Activated CD4-positive, alpha-beta T cell treated with anti-CD3 and anti-CD28 coated beads, Interleukin-2, amount 10 ng/mL, durations not matched to agents 24 days and 14 days (primary cell): ENCODE measurements at places on chromosomes 16 and 17. TPM values are rescaled to one million over a fixed set of nuclear protein-coding genes. Genes with fewer than 3 reads are reported as not detected.

DNA sequence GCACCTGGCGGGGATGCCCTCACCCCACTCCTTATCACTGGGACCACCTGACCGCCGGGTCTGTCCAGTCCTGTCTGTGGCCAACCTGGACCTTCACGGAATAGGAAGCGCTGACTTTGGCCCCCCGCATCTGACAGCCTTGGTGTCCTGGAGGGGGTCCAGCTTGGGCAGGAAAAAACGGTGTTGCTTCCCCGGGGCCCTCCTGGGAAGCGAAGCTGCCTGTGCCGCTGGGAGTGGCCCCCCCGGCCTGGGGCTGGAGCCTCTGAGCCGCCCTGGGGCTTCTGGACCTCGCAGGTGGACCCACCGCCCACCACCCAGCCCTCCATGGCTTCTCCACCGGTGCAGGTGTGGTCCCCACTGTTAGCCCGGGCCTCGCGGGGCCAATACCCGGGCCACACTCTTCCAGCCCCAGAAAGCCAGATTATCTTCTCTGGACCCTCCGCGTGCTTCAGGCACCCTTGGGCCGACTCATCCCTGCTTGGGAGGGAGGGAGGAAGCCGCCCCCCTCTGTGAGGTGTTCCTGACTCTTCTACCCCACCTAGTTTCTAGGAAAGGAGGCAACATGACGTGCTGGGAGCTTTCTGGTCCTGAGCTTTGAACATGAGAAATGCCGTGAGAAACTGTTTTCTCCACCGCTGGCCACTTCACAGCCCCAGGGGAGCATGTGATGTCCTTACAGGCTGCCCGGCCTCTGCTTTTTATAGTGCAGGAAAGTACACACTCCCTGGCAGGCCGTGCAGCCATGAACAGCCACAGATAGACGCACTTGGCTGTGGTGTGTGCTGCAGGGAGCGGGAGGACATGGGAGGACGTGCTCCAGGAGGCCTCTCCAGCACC, 1.1 kb downstream of the C1QTNF1 start:
- no peak for DNase-seq

DHRS7C gene
- total RNA-seq: not detected in 2 replicates

DNA sequence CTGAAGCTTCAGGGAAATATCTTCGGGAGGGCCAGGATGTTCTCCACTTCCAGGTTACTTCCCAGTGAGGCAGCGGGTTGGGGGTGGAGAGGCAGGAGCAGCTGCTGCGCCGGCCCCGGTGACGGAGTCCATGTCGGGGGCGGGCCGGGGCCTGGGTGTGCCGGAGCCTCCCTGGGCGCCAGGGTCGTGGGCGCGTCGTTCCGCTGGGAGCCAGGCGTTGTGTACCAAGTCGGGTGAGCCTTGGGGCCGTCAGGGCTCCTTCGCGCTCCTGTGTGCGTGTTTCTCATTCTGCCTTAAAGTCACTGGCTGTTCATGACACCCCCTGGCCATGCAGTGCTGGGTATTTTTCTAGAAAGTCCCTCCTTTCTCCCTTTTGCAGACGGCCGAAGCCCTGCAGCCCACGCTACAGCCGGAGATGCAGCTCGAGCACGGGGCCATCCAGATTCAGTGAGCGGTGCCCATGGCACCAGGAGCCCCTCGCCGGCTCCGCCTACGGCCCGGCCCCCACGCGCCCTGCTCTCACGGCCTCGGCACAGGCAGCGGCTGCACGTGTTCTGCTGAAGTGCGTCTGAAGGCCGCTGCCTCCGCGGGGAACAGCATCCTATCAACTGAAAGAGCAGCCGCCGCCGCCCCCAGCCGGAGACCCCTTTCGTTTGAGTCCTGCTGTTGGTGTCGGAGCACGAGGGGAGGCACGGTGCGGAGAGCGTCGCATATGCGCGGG, 125.1 kb downstream of the BANP start:
- no peak for DNase-seq

SPNS2 gene
- total RNA-seq: 0.17 and 0.28 TPM in 2 replicates

MMP15 gene
- 0.89 and 1.1 TPM in 2 replicates for total RNA-seq

GRCh38 chr17:263271-263670, 81.8 kb upstream of the DOC2B start:
- DNase-seq: no peak

DNA sequence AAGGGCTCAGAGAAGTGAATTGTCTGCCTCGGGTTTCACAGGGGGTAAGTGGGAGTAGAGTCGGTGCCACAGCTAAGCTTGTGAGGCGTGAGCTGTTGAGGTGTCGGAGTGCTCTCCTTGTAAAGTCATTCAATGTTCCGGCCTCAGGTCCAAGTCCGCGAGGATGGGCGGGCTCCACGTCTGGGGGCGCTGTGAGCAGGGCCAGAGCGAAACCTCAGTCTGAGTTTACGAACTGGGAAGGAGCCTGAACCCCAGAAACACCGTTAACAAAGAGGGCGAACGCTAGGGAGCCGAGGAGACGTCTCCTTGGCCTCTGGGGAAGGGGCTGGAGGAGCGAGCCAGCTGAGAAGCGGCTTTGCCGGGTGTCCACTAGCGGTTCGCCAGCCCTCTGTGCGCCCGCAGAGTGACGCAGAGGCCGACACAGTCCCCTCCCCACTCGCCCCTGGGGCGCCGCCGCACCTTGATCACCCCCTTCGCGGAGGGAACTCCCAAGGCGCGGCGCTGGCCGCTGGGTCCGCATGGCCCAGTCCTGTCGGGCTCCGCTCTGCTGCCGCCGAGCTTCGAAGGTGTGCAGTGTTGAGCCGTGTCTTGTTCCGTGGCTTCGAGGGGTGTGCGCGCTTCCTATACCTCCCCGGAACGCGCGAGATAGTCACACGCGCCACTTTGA, 4.9 kb downstream of the IRX3 start:
- DNase-seq: no peak

DNA sequence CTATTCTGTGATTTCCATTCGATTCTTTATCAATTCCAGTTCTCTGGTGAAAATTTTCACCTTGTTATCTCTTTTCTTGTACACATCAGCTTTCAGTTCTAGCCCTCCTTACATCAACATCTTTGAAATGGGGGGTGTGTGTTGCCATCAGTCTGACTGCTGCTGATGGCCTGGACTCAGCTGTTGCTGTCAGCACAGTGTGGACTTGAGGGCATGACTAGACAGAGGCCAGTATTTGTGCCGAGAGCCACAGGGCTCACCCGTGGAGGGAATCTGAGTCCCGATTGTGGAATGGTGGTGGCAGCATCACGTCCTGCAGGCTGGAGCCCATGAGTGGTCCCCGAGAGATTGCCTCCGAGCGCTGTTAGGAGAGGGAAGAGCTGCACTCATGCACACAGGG, 114.2 kb downstream of the RPTOR start:
- no peak for DNase-seq

DNA sequence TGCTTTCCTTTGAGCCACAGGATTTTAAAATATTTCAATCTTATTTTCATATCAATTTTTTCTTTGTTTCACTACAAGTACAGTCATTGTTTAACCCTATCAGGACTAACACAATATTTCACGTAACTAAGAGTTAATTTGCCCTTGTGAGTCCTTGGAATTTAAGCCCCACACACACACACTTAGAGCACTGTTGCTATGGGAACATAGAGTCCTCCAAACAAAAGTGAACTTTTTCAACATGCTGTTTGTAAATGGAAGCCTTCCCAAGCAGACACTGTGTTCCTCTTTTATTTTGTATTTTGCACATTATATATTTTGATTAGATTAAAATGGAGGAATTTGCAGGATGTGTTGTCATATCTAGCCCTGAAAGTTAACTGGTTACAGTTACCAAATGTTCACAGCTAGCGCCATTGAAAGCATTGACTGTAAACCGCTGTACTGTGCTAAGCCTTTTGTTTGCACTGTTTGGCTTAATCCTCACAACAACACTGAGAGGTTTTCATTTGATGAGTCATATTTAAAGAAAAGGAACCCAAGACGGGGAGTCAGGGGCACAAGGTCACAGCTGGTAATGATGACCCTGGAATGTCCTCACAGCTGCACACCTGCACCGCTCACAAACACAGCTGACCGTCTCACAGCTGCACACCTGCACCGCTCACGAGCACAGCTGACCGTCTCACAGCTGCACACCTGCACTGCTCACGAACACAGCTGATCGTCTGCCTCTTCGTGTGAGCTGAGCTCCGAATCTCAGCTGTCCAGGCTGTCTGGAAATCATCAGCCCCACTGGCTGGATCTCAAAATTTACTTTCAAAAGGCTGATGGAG, 6.3 kb downstream of the HSBP1 start:
- DNase-seq: no peak

DNA sequence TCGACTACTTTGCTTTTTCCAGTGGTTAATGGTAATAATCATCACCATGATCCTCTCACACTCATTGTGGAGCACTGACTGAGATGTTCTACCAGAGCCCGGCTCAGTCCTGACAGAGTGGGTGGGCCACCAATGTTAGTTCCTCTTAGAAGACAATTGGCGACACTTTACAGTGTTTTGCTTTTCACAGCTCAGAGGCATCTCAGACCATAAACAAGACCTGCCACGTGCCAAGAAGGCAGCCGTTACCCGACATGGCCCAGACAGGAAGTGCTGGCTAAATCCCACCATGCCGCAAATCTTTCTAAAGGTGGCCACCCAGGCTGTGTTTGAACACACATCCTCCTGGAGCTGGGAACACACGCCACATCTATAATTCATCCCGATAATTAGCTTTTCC, 103.7 kb downstream of the XYLT1 start:
- peak; percentile 68 for DNase-seq

DNA sequence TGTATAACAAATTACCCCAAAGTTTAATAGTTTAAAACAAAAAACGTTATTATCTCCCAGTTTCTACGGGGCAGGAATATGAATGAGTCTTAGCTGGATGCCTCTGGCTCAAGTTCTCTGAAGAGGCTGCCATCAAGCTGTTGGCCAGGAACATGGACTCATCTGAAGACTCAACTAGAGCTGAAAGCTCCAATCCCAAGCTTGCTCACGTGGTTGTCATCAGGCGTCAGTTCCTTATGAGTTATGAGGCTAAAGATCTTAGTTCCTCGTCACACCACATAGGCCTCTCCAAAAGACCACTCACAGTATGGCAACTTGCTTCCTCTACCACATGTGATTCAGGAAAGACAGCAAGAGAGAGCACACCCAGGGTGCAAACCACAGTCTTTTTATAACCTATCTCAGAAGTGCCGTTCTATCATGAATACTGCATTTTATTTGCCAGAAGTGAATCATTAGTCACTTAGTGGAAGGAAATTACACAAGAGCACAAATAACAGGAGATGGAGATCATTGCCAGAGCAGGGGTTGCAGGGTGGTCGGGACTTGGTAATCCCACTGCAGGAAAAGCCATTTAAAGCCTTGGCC, 48.7 kb upstream of the NLK start:
- no peak for DNase-seq

- no peak for DNase-seq
Observed at GRCh38 chr17:6525731-6526130, 30.6 kb downstream of the PITPNM3 start.

DNA sequence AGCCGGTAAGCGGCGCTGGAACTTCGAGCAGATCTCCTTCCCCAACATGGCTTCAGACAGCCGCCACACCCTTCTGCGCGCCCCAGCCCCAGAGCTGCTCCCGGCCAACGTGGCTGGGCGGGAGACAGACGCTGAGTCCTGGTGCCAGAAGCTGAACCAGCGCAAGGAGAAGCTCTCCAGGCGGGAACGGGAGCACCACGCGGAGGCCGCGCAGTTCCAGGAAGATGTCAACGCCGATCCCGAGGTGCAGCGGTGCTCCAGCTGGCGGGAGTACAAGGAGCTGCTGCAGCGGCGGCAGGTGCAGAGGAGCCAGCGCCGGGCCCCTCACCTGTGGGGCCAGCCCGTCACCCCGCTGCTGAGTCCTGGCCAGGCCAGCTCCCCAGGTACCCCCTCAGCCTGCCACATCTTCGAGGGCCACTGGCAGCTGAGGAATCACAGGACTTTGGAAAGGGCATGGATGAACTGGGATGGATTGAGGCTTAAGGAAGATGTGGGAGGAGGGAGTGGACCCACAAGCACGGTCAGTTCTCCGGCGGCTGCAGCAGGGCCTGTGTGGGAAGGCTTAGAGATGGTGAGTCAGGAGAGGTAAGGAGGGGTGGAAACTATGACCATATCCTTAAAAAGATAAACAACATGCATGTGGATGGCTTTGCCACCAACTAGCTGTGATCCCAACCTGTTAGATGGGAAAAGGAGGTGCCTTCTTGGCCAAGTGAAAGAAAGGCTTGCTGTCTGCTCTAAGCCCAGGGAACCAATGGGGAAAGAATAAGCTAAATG, 3.4 kb upstream of the LLGL2 start:
- no peak for DNase-seq

- no peak for DNase-seq
Observed at GRCh38 chr17:69468207-69468606, 53.7 kb downstream of the MAP2K6 start.

DNA sequence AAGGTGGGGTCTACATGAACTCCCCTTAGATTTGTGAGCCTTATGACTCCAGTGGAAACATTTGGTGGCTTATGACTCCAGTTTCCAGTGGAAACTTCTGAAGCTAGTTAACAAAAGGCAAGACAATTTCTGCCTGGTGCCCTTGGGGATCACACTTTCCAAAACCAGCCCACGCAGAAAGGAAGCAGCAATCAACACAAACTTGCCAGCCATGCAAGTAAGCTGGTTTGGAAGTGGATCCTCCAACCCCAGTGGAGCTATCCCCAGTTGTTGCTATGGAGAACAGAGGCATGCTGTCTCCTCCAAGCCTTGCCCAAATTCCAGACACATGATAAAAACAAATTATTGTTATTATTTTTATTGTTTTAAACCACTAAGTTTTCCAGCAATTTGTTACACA, 130.9 kb downstream of the CDH11 start:
- DNase-seq: no peak

HOXB7 gene
- total RNA-seq: 0.30 and 0.36 TPM in 2 replicates

ITGB3 gene
- total RNA-seq: not detected in 2 replicates

ASPA gene
- not detected in 2 replicates for total RNA-seq

GRCh38 chr17:49996121-49996494, 1.1 kb upstream of the DLX3 start:
- no peak for DNase-seq

- no peak for DNase-seq
Observed at GRCh38 chr17:29131814-29132682, 48.1 kb downstream of the MYO18A start.

C16orf74 gene
- 0.19 and 0.38 TPM in 2 replicates for total RNA-seq

DNA sequence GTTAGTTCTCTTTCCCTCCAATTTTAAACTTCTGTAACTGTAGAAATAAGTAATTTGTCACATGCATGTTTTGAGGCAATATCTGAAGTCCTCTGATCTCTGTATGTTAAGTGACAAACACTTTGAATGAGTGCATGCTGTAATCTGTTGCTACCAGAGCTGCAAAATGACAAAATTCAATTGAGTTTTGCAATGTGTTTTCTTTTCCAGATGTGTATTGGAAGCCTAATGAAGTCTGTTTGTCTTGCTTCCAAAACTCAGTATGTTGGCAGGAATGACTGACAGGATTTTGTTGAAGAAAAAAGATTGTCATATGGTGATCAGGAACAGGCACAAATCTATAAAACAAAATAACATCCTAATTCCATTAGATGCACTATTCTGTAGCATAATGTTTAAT, 561.6 kb upstream of the CDH8 start:
- DNase-seq: no peak
